HS-27A (cell line): ENCODE measurements at places on chromosomes 4 and X.

- no peak for DNase-seq
Measured at GRCh38 chr4:22670956-22671355, 21.8 kb upstream of the GBA3 start.

DNA sequence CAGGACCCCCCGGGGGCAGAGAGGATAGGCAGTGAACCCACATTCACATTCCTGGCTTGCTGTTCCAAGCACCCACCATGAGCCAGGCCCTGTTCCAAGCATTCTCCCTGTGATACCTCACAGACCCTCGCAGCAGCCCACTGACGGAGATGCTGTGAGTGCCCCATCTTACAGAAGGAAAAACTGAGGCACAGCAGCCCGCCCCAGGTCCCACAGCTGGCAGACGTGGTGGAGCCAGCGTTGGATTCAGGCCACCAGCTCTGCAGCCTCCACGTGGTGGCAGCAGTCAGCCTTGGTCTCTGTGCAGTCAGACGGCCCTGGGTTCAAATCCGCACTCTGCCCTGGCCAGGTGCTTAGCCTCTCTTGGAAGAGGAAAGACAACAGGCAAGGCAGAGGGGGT lies 16.8 kb downstream of the MAN2B2 start:
- DNase-seq, result no peak

DNA sequence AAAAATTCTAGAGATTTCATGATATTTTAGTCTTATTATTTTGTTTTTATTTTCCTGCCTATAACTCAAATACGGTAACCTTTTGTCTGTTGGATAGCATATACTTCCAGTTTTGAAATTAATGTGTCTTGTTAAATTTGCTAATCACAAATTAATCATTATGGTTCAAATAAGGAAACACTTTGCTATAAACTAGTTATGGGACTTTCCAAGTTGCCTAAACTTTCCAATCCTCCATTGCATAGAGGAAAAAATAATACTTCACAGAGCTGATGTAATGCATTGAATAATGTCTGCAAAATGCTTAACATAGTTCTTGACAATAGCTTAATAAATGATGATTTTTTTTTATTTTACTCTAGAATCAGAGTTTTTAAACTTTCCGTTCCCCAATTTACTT lies 4.7 kb downstream of the GUCY1B1 start:
- DNase-seq, result no peak

DNA sequence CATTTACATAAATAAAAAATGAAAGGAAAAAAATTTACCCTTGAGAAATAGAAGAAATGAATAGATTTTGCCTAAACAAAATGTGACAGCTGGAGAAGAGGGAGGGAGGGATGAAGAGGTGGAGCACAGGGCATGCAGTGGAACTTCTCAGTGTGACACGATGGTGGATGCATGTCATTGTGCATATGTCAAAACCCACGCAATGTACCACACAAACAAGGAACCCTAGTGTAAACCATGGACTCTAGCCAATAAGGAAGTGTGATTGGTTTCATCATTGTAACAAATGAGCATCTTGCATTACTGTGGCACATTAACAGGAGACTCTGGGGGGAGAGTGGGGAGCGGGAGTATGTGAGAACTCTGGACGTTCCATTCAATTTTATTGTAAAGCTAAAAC lies 58.6 kb downstream of the GATB start:
- no peak for DNase-seq

DNA sequence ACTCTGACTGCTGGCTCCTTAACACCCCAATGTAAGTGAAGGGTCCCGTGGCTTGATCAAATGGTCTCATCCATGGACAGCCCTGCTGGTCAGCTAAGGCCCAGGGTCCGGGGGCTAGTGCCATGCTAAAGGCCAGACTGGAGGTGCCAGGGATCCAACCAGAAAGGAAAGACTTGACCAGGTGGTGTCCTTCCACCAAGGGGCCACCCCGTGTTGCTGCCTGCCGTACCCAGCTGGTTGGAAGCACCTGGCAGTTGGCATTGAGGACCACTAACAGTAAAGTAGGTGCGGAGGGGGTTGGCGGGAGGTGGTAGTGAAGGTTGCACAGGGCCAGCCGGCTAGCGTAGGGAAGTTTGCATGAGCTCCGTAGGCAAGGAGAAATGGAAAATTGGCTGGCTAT lies 1.7 kb upstream of the IL1RAPL2 start:
- no peak for DNase-seq
